ENCODE measurements at places on chromosomes 12 and 14. TPM values are rescaled to one million over a fixed set of nuclear protein-coding genes. Genes with fewer than 3 reads are reported as not detected.

The KRT76 gene
- not detected for total RNA-seq

The MYF5 gene
- not detected for total RNA-seq

The ANO2 gene
- not detected for total RNA-seq

The OAS1 gene
- total RNA-seq: 161 TPM

The MORN3 gene
- total RNA-seq: 1.2 TPM

The KRT80 gene
- not detected for total RNA-seq

The OTOGL gene
- total RNA-seq: not detected

The CCND2 gene
- total RNA-seq: 862 TPM

The RPGRIP1 gene
- total RNA-seq: not detected

- DNase-seq: no peak
Observed at GRCh38 chr12:69884386-69884785, 59.4 kb downstream of the MYRFL start.

- DNase-seq: no peak
Observed at GRCh38 chr14:53547593-53547992, 394.5 kb upstream of the DDHD1 start.

- no peak for DNase-seq
Observed at GRCh38 chr14:34356264-34356654, 105.8 kb downstream of the SPTSSA start.

DNA sequence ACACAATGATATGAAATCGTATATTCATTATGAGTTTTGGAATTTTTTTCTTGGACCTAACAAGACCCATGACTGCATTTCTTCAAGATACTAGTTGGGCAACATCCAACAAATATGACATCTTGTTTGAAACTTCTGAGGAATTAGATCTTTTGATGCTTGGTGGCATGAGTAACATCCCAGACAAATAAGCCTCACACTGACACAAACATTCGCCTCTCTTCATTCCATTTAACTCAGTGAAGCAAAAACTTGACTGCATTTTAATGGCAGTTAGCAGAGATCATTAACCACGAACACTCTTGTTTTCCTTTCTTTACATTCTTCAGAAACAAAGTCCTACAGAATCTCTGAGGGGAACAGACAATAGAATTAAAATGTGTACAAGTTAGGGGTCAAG lies 758.3 kb downstream of the C12orf50 start:
- DNase-seq: no peak

- no peak for DNase-seq
Observed at GRCh38 chr12:7064516-7064915, 4.0 kb downstream of the C1S start.

GRCh38 chr12:110074089-110074488 lies 25.8 kb upstream of the C12orf76 start:
- no peak for DNase-seq

GRCh38 chr12:120500581-120500980 lies 4.7 kb downstream of the DYNLL1 start:
- no peak for DNase-seq

GRCh38 chr14:63438065-63438757 lies 105.0 kb downstream of the PPP2R5E start:
- DNase-seq: peak; percentile 70

DNA sequence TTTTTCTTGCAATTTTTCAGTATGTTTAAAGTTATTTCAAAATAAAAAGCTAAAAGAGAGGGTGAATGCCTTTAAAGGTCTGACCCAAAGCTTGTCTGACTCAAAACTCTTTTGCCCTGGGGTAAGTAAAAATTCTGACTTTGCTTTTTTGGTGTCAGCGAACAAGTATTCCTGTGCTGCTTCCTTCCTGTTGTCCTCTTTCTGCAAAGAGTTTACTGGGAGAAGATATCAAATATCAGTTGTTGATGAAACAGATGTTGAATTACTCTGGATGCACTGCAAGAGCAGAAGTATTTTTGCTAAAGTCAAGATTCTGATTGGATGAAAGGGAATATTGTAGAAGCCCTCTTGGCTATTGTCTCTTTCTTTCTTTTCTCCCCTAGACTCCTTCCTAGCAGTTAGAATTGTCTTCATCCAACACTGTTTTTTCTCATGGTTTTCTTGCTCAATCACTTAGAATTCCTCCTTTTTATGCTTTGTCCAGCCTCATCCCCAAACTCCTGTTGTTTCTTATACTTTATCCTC lies 62.0 kb downstream of the DACT1 start:
- no peak for DNase-seq

GRCh38 chr12:114319422-114319821 lies 86.5 kb downstream of the TBX5 start:
- no peak for DNase-seq

GRCh38 chr14:19851365-19851764 lies 23.6 kb upstream of the OR4K2 start:
- no peak for DNase-seq

DNA sequence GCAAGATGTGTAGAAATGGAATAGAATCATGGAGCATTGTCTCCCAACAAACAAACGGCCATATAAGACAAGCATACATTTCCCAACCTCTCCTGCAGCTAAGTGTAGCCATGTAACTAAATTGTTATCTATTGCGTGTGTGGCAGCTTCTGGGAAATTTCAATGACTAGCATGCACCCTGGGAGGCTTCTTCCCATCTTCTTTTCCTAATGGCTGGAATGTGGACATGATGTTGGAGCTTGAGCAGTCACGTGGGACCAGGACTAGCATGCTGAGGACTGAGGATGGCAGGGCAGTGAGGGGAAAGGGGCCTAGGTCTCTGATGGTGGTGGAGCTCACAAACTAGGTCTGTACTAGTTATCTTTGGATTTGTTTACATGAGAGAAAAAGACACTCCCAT lies 21.7 kb upstream of the CTDSP2 start:
- no peak for DNase-seq

DNA sequence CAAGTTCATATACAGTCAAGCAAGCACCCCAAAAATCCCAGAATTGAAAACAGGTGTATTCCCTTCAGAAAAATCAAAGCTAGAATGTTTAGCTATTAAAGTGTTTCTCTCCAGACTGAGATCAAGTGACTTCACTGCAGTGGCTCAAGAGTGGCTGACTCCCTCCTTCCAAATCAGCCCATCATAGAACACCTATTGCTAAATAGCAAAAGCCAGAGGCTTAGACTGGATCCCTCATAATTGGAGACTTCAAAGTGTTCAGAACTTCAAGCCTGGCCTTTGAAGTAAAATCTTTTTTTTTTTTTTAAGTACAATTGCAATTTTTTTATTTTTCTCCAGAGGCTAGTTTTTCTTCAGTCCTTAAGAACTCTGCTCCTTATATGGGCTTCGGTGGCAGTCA lies 50.0 kb upstream of the CERS5 start:
- DNase-seq: no peak

- DNase-seq: no peak
Observed at GRCh38 chr12:108141600-108142130, 12.6 kb downstream of the WSCD2 start.

GRCh38 chr12:12891881-12892355 lies 556 bp downstream of the GPRC5A start:
- no peak for DNase-seq

GRCh38 chr12:49789992-49790391 lies 38.2 kb downstream of the NCKAP5L start:
- DNase-seq: no peak

DNA sequence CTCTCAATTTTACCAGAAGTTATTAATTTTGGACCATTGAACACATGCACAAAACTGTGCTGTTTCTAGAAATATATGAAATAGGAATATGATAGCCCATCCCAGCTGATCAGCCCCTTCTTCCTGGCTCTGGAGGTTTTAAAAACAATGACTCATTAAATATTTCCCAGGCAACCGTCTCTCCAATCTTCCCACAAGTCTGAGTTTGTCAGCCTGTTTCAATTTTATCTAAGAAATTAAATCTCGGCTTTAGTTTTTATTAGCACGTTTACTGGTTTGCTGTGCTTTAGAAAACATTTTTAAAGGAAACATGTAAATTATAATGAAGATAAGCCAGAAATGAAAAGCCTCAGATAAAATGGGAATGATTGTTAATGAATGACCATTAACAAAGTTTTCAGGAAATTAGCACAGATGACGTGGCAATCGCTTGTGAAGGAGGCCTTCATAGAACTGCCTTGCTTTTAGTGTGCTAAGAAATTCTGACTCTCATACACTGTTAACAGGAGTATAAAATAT lies 89.3 kb upstream of the RAP1B start:
- DNase-seq: no peak

DNA sequence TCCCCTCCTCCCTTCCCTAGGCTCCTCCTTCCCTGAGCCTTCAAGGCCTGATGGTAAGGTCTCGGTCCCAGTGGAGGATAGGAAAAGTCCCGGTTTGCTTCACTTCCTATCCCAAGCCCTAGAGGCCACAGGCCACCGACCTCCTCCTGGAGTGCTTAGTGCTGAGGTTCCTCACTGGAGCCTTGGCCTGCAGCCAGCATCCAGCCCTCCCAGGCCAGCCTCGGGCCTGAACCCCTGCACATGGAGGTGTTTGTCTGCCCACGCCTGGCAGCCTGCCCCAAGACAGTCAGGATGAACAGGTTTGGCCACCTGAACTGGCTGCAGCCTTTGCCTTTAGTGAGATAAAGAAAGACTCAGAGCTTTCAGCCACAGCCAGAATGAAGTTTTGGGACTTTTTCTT lies 15.8 kb upstream of the KRT7 start:
- DNase-seq: no peak

DNA sequence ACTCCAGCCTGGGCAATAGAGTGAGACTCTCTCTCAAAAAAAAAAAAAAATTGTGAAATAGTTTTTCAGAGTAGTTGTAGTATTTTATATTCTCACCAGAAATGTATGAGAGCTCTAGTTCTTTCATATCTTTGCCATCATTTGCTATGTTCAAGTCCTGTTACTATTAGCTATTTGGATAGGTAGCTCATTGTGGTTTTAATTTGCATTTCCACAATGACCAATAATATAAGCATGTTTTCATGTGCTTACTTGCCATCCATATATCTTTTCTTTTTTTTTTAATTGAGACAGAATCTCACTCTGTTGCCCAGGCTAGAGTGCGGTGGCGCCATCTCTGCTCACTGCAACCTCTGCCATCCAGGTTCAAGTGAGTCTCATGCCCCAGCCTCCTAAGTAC lies 8.4 kb upstream of the RIPK3 start:
- DNase-seq: no peak

DNA sequence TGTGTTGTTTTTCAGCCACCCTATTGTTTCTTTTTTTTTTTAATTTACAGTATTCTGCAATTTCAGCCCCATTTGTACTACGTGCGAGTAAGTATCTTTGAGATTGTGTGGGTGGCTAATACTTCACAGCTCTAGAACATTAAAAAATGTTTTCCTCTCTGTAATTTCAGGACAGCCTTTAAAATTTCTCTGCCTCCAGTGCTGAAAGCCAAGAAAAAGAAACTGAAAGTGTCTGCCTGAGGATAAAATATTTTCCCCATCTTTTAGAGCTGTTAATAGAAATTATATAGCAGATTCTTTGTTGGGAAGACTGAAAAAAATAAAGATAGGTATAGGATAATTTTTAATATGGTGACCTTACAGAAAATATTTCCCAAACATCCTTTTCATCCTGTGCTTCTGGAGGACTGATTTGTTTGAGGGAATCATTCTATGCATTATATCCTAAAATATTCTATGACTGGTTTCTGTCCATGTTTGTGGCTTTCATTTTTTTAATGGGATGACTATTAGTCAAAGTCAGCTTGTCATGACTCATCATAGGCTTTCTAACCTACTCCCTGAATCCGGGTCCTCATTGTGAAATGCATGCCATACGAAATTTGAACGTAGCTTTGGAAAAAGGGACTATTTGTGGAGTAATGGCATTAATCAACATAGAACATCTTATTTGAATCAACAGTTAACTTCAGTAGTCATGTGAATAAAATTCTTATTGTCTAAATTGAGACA lies 10.8 kb upstream of the TCTN2 start:
- DNase-seq: no peak

DNA sequence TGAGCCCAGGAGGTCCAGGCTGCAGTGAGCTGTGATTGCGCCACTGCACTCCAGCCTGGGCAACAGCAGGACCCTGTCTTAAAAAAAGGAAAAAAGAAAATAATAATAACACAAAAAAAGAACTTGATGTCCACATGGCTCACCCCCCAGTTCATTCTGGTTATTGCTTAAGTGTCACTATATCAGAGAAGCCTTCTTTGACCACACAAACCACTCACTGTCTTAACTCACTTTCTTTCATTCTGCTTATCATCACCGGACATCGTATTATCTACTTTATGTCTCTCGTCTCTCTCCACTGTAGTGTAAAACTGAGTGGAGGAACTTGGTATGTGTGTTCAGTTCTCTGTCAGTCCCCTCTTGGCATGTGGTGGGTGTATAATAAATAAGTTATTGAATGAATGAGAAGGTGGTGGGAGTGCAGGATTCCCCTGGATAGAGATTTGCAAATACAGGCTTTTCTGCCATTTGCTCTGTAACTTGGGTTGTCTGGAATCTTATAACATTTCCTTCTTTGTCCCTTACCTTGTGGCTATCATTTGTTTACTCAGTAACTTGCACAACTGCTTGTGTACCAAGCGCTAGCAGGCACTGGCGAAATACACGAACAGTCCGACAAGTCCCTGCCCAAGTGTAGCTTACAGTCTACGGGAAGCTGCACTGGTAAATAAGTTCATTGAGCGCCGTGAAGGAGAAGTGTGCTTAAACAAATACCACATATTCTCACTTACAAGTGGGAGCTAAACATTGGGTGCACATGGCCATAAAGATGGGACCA lies 86.6 kb upstream of the TRAF3 start:
- DNase-seq: no peak

GRCh38 chr14:77278461-77279230 lies 7.6 kb upstream of the NGB start:
- no peak for DNase-seq

GRCh38 chr12:90071996-90072395 lies 363.4 kb upstream of the ATP2B1 start:
- DNase-seq: no peak

GRCh38 chr12:81450920-81451739 lies 308.0 kb downstream of the PPFIA2 start:
- no peak for DNase-seq

DNA sequence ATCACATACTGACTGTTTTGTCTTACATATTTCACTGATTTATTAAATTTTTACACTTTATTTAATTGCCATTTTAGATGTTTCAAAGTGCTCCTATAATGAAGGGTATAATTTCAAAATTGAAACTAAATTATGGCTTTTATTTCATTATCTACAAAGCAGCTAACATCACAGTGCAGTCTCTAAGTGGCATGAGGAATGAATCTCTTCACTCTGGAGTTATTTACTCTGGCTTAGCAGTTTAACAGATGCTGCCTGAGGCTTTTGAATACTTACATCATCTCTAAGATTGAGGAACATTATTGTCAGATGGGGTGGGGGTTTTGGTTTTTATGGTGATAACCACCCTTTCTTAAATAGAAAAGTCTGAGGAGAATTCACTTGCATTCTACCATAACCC lies 386.4 kb downstream of the TRHDE start:
- DNase-seq: no peak
